HCT116 (cell line): ENCODE measurements at places on chromosomes 2 and 18.

- DNase-seq = no peak
Measured at GRCh38 chr2:203484266-203485112, 50.6 kb downstream of the RAPH1 start.

GRCh38 chr18:36338403-36338933 lies 41.0 kb downstream of the FHOD3 start:
- DNase-seq = no peak

DNA sequence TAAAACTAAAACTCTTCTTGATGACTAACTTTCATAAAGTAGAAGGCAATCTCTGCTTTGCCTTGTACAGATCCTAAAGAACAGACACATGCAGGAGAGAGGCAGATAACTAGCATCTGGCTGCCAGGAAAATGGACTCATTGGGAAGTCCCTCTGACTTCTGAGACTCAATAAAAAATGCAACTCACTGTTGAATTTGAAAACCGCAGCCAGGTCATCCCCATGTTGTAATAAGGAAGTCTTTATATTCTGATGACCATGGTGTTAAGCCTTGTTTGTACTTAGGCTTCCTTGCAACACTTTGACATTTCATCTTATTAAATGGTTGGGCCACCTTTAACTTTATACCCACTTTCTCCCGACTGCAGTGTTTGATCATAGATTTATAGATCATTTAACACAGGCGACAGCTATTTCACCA lies 375.1 kb upstream of the KCNH7 start:
- DNase-seq = no peak

GRCh38 chr2:23361152-23361551 lies 23.8 kb upstream of the KLHL29 start:
- no peak for DNase-seq

DNA sequence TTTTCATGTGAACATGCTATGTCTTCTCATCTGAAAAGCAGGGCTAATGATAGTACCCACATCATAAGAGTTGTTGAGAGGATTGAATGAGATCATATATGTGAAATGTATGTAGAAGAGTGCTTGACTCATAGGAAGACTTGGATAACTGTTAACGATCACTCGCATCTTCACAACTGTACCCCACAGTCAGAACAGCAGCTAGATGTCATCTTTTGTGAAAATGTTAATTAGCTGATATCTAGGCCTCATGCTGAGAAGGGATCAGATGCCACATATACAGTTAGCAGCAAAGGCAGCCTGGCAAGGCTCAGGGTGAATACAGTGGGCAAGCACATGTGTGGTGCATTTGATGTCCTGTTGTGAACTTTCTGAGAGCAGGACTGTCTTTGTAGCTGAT lies 24.2 kb downstream of the MAP3K20 start:
- no peak for DNase-seq

GRCh38 chr2:449246-450067 lies 161.6 kb upstream of the ALKAL2 start:
- no peak for DNase-seq

DNA sequence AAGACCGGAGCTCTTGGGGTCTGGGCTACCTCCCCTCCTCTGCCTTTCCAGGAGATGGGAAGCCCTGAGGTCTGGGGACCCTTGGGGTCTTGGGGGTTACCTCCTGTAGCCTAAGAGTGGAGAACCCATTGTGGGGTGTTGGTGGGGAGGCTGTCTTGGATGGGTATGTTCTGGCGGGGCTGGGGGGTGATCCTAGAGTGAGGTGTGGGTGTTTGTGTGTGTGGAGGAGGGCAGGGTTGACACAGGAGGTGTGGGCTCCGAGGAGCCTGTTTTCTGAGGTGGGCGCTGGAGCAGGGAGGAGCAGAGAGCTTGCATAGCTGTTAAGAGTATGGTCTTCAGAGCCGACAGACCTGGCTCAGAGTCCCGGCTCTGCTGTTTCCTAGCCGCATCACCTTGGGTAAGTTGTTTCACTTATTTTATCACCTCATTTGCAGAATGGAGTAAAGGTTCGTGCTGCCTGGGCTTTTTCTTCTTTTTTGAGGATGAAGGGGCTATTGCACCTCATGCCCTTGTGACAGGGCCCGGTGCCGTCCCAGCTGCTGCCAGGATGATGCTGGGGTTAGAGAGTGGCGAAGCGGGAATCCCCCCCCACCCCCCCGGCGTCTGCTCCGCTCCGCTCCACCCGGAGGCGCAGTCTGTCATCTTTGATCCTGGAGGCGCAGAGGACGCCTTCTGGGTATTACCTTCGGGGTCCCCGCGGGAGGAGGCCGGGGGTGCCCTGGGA lies 17.2 kb downstream of the TET3 start:
- no peak for DNase-seq

DNA sequence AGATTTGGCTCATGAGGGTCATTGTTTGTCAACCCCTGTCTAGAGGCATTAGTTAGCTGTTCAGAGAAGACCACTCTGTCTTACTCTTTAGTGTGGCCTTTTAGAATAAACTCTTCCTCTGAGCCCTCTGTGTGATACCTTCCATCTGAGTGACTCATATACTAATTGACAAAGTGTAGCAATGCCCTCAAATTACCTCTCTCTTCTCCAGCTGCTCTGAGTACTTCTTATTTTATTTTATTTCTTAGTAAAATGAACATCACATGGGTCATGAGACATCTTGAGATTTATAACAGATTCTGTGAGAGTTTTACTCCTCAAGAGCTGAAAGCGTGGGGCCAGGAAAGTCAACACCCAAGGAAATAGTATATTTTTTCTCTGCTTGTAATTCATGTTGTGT lies 67.4 kb downstream of the KCTD18 start:
- no peak for DNase-seq

- no peak for DNase-seq
Measured at GRCh38 chr2:165013944-165014619, 58.8 kb upstream of the SLC38A11 start.

DNA sequence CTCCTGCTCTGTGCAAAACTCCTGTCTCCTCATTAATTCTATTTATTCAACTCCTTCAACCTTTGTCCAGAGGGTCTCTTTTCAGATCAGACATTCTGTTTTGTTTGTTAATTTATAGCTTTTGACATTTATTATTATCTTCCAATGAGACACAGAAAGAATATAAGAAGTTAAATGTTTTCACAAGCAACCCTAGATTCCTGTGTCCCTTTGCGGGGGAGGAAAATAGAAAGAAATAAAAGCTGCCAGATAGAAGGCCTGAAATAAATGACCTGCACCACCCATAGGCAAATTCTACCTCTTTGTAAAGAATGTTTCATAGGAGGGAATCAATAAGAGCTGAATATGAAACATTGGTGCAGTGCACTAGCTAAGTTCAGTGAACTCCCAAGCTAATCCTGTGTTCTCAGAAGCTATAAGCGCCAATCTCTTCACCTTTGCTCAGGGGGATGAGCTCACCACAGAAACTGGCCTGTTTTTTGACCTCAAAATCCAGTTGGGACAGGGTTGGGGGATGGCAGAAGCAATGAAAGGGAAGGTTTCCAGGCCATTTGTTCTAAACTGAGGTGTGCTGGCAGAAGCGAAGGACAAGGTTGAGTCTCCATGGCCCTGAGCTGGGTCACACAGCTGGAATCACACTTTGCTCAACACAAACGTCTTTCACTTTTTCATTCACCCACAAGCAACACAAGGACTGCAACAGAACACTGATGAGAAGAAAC lies 258.6 kb downstream of the NRXN1 start:
- DNase-seq = no peak

- DNase-seq = no peak
Measured at GRCh38 chr2:232028631-232029030, 67.1 kb downstream of the DIS3L2 start.

DNA sequence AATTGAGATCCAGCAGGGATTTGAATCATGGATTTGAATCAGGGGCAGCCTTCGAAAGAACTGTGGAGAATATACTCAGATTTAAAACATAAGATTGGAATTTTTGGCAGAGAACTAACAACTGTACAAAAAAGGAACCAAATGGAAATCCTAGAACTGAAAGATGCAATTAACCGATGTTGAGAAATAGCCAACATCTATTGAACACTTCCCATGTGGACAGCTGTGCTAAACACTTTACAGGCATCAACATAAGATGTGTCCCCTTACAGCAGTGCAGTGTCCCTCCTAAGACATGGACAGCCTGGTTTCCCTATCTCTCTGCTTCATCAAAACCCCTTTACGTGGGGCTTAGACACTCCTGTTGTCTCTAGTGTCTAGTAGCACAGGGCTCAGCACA lies 3.7 kb upstream of the IL1RN start:
- DNase-seq = no peak

- no peak for DNase-seq
Measured at GRCh38 chr2:128444816-128445522, 126.3 kb upstream of the HS6ST1 start.

GRCh38 chr2:71461304-71461671 lies 7.9 kb downstream of the DYSF start:
- no peak for DNase-seq

DNA sequence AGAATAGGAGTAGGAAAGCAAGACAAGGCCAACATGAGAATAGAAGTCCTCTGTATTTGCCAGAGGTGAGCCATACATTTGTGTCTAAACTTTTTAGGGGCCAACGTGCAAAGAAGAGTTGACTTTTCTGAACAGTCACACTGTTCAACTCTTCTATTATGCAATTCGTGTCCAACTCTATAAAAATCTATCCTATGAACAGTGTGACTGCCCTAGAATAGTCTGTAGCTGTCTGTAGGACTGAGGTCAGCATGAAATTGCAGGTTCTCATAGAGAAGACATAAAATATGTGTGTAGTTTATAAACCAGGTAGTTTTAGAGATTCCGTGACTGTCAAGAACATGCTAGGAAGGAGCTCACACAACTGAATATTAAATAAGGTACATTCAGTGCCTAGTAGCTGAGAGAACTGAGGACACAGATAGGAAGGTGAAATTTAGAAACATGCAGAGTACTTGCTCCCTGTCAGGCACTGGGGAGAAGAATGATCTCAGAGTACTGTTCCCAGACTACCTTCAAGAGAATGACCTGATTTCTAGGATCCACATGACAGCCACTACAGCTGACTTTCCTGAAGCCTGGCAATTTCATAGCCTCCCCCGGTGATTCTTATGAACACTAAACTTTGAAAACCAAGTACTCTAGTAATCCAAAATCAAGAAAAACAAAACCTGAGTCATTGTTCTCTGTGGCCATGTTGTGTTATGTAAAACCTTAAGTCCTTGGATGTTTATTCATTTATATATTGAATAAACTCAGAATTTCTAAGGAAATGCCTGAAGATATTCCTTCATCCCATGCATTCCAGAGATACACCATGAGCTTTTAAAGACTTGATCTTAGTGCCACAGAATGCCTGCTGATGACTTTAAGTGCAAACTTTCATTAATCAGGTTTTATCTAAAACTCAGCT lies 201.5 kb upstream of the BOD1L2 start:
- no peak for DNase-seq

DNA sequence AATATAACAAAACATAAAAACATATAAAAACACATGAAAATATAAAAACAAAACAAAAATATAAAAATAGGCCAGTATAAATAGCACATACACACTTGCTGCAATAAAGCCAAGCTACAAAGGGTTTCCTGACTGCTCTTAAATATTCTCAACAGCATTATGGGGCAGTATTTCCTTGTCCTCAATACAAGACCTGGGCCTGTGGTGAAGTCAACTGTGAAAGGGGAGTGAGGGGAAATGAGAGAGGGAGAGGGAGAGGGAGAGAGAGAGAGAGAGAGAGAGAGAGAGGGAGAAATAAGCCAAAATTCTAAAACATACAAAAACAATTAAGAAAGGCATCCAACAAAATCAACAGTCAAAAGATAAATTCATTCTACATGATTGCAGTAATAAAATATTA lies 82.6 kb upstream of the NEDD4L start:
- DNase-seq = no peak

- DNase-seq = no peak
Measured at GRCh38 chr2:218368621-218369153, 12.0 kb downstream of the CATIP start.

GRCh38 chr2:43345391-43345813 lies 119.0 kb upstream of the ZFP36L2 start:
- no peak for DNase-seq

GRCh38 chr18:31451625-31452024 lies 4.1 kb downstream of the DSG3 start:
- no peak for DNase-seq

DNA sequence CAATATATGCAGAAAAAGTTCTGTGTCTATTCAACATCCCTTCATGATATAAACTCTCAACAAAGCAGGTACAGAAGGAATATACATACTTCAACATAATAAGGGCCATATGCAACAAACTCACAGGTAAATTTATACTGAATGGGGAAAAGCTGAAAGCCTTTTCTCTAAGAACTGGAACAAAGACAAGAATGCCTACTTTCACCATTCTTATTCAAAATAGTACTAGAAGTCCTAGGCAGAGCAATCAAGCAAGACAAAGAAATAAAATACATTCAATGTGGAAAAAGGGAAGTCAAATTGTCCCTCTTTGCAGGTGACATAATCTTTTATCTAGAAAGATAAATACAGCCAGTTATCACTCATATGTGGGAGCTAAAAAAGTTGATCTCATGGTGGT lies 116.3 kb downstream of the ACVR1 start:
- DNase-seq = no peak

GRCh38 chr2:173407646-173408045 lies 53.0 kb downstream of the CDCA7 start:
- no peak for DNase-seq

DNA sequence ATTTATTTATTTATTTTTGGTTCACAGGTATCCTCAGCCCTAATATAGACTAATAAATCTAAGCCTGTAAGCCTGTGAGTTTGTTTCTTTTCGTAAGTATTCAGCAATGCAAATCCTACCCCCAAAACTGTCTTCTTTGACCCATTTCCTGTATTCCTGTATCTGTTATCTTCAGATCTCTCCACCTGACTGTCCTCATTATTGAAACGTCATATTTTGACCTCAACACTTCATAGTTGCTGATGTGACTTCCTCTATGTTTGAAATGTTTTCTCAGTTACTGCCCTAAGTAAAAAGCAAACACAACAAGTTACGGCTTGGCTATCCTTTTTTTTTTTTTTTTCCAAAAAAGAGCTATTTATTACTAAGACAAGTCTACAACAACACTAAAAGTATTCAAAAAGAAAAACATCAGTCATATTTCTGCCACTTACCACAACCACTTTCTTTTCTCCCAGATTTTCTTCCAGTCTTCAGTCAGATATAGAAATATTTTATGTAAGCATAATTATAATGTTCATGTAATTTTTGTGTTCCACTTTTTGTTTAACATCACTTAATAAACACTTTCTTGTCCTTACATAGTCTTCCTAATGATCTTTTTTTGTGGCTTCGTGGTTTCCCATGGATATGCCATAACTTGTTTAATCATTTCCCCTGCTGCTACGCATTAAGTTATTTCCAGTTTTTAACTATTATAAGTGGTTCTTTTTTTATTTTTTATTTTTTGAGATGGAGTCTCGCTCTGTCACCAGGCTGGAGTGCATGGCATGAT lies 45.0 kb upstream of the EML4 start:
- no peak for DNase-seq

GRCh38 chr2:212723226-212723625 lies 184.6 kb upstream of the ERBB4 start:
- no peak for DNase-seq

- DNase-seq = no peak
Measured at GRCh38 chr18:79896738-79897137, 54.7 kb downstream of the SLC66A2 start.
